HepG2 (cell line): ENCODE measurements at places on chromosomes 6 and 20. TPM values are rescaled to one million over a fixed set of nuclear protein-coding genes. Genes with fewer than 3 reads are reported as not detected.

- no peak for DNase-seq
These were observed 9.2 kb upstream of the L3MBTL3 start for GRCh38 chr6:130009146-130009545.

Gene TMEM74B
- total RNA-seq, result 2.9 and 4.7 TPM in 2 replicates

Gene ALDH5A1
- 27.6 and 32.5 TPM in 2 replicates for total RNA-seq

GRCh38 chr20:32634041-32634805 is 39.5 kb downstream of the C20orf203 start:
- DNase-seq, result no peak

Gene NNAT
- total RNA-seq, result not detected in 2 replicates

Gene SIRPG
- total RNA-seq, result not detected in 2 replicates

Gene HTR1B
- not detected in 2 replicates for total RNA-seq

Gene CENPW
- 94.7 and 133 TPM in 2 replicates for total RNA-seq

GRCh38 chr6:23181356-23182110 is 612.2 kb downstream of the HDGFL1 start:
- DNase-seq, result no peak

DNA sequence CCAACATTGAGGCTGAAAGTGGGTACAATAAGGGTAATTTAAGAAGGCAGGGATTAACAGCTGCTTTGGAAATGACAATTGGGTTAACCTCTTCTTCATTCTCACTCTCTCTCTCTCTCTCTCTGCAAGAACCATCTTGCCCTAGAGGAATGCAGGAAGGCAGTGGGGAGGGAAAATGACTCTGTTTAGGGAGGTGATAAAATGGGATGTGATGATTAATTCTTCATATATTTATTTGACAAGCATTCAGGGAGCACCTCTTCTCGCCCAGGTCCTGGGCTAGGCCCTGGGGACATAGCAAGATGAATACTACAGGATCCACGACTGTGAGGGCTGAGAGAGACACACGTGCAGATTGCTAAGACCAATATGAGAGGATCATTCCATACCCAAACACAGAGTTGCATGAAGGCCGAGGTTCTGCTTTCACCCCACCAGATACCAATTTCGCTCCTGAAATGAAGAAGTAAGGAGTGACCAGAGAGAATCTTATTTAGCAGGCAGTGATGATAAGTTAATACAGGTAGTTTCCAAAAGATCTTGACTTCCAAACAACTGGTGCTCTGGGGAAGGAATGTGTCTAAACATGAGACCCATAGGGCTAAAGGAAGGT is 13.3 kb upstream of the PTPN1 start:
- no peak for DNase-seq

- DNase-seq, result no peak
These were observed 62.0 kb downstream of the RSPO3 start for GRCh38 chr6:127180426-127180825.

Gene MYL9
- total RNA-seq, result 2.2 and 2.7 TPM in 2 replicates

- DNase-seq, result no peak
These were observed 460.9 kb upstream of the SULF2 start for GRCh38 chr20:48246061-48246790.

Gene RPS6KA2
- total RNA-seq, result 0.03 and 0.22 TPM in 2 replicates

DNA sequence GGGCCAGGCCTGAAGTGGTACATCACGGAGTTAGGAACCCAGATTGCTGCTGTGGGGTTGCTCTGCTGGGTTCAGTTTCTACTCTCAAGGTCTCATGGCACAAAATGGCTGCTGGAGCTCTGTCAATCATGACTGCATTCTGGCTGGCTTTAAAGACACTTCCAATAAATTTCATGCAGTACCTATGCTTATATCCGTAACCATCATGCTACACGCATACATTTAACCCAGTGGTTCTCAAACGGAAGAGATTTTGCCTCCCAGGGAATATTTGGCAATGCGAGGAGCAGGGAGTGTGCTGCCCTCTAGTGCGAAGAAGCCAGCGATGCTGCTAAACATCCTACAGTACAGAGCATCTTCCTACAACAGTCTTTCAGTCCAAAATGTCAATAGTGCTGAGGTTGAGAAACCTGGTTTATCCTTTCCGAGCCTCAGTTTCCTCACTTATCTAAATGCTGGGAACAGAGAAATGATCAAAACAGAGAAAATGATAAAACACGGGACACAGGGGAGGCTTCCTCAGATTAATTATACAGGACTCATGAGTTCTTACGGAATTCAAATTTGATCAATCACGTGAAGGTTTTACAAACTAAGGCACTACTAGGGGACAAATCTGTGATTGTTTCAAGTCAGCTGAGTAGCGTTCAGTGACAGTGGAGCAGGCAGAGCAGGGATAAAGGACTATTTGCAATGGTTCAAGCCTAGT is 9.6 kb upstream of the SLC2A10 start:
- peak; percentile 66 for DNase-seq

- DNase-seq, result no peak
These were observed 99.9 kb upstream of the MYL9 start for GRCh38 chr20:36441416-36441815.

DNA sequence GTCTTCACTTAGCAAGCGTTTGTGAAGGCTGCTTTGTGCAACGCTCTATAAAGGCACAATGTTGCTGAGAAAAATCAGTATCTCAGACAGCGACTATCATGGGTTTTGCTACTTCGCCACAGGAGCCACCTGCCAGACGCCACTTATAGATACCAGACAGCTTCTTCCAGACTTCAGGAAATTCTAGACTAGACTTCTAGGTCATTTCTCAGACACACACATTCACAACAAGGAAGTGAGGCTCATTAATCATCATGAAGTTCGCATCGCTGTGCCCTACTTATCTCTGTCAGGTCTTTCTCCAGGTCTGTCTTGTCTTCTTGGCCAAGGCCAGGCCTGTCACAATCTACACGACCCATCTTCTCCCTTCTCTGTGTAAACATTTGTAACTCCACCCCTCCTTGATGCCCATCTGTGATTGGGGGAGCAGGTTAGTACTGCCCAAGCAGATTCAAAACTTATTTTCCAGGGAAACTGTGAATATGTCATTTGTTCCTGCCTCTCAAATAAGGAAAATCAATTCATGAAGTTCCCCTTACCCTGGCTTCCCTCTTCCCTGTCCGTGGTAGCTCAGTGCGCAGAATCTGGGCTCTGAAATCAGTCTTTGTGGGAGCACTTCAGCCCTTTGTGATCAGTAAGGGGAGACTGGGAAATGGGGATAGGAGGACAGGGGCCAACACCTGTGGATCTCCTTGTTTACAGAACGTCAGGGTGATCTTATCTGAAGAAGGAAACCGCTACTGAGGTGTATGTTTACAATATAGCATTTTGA is 115.5 kb downstream of the TNFAIP3 start:
- DNase-seq, result no peak

Gene HUS1B
- total RNA-seq, result 0.40 TPM in 1 of 2 replicates, not detected in the other

- no peak for DNase-seq
These were observed 94.8 kb upstream of the NHSL1 start for GRCh38 chr6:138593909-138594757.

GRCh38 chr20:8066662-8067061 is 47.1 kb upstream of the TMX4 start:
- no peak for DNase-seq

DNA sequence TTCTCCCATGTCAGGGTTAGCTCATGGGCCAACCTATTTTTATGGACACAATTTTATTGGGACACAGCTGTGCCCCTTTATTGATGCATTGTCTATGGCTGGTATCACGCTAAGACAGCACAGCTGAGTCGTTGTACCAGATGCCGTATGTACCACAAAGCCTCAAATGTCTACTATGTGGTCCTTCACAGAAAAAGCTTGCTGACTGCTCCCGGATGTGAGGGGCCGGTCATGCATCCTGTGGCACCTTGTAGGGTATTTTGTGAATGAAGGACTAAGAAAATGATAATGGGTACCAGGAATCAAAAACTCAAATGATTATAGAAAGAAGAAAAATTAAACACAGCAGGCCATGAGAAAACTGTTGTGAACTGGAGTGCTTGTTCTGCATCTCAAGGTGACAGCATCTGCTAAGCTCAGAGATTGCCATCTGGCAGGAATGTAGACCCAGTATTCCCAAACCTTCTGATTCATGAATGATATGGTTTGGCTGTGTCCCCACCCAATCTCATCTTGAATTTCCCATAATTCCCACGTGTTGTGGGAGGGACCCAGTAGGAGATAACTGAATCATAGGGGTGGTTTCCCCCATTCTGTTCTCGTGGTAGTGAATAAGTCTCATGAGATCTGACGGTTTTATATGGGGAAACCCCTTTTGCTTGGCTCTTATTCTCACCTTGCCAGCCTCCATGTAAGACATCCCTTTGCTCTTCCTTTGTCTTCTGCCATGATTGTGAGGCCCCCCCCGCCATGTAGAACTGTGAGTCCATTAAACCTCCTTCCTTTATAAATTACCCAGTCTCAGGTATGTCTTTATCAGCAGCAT is 248.5 kb downstream of the TSHZ2 start:
- DNase-seq, result no peak

DNA sequence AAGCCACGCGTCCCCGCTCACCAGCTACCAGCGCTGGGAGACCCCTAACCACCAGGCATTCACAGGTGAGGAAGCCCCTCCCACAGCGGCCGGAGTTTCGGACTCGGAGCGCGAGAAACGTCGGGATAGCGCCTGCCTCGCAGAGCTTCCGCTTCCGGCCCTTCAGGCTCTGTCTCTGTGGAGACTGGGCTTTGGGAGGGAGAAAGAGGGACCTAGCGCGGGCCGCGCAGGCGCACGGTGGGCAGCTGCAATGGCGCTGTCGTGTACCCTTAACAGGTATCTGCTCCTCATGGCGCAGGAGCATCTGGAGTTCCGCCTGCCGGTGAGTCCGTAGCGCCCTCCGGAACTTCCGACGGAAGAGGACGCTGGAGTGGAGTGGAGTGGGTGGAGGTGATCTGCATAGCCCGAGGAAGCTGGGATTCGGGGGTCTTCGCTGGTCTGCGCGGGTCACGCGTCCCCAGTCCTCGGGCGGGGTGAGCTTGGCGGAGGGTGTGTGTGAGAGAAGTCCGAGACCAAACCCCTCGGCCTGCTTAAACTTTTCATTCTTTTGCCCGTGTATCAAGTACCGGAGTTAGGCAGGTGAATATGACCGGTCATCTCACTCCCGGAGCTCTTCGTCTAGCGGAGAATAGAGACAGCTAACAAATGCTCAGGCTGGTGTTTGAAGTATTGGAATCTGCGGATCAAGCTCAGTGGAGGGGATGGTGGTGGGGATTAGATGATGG is at the start of gene TRMT11:
Gene TRMT11, plus strand, starts transcription at position 240 of the 725 bp plus-strand sequence. Its CDS starts 11 bp downstream, at position 251.
- peak; percentile 97 for DNase-seq

- DNase-seq, result peak; percentile 92
These were observed 138.4 kb upstream of the TNFAIP3 start for GRCh38 chr6:137728386-137729349.

Gene KCNK5
- 0.04 TPM in 1 of 2 replicates, not detected in the other for total RNA-seq

DNA sequence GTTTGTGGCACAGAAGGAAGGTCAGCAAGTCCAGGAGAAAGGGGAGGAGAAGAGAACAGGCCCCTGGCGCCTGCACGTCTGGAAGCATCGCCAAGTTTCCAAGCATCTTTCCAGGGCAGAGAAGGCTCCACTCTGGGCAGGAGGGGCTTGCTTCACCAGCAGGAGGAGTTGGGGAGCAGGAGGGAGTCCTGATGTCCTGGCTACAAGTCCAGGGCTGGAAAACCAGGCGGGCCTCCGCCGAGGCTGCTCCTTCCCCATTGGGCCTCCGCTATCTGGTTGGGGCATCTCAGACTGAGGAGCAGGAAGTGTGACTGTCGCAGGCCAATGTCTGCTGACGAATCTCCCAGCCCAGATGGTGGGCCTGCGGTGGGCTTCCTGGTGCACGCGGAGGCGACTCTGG is 421.9 kb downstream of the PREX1 start:
- DNase-seq, result peak; percentile 56

- no peak for DNase-seq
These were observed 28.2 kb downstream of the SNX5 start for GRCh38 chr20:17940224-17940971.

DNA sequence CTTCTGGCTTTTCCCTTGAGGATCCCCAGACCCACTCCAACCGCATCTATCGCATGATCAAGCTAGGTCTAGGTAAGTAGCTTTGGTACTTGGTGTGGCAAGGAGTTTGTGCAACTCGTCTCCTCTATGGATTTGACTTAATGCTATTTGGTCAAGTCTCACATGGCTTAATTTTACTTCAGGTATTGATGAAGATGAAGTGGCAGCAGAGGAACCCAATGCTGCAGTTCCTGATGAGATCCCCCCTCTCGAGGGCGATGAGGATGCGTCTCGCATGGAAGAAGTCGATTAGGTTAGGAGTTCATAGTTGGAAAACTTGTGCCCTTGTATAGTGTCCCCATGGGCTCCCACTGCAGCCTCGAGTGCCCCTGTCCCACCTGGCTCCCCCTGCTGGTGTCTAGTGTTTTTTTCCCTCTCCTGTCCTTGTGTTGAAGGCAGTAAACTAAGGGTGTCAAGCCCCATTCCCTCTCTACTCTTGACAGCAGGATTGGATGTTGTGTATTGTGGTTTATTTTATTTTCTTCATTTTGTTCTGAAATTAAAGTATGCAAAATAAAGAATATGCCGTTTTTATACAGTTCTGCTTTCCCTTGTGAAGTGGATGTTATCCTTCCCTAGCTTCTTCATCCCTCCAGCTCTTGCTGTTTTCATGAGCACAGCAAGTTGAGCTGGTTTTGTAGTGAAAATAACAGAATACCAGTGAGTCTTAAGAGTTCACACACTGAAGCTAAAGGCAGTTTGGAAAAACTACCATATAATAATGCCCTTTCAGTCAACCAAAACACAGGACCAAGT is 3.8 kb downstream of the SLC35B2 start:
- peak; percentile 70 for DNase-seq

- DNase-seq, result peak; percentile 24
These were observed 2.7 kb upstream of the RBM24 start for GRCh38 chr6:17278289-17279063.

GRCh38 chr6:166603043-166603690 is 16.7 kb upstream of the RAMACL start:
- no peak for DNase-seq

Gene ERVFRD-1
- total RNA-seq, result not detected in 2 replicates

GRCh38 chr20:47432834-47433210 is 68.9 kb upstream of the NCOA3 start:
- DNase-seq, result no peak

GRCh38 chr20:49814057-49814694 is 1.5 kb downstream of the SLC9A8 start:
- no peak for DNase-seq

Gene ZKSCAN8
- 20.9 and 36.1 TPM in 2 replicates for total RNA-seq

GRCh38 chr6:141484711-141485110 is 648.0 kb upstream of the GJE1 start:
- peak; percentile 12 for DNase-seq

DNA sequence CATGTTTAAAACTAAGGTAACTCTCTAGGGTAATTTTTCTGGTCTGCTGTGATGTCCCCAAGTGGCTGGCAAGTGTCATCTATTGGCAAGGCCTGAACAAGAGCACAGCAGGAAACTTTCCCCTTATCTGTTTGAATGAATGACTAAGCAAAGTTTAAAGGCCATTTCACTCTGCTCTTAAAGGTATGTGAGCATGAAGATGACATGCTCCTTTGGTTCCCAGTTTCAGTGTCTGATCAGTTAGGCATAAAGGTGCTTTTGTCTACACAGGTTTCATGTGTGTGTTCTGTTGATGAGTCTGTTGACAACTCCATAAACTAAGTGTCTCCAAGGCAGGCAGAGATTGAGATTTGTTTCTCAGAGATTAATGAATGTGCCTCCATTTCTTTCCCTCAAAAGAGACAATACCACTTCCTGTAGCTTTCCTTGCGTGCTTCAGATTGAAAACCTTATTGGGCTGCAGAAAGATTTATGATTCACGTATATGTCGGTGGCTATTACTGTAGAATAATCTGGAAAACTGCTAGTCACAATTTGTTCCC is 83.9 kb downstream of the MAP3K7 start:
- peak; percentile 93 for DNase-seq

GRCh38 chr20:54004445-54004844 is 65.9 kb downstream of the BCAS1 start:
- DNase-seq, result no peak
